ENCODE measurements at places on chromosomes 13 and 19.

DNA sequence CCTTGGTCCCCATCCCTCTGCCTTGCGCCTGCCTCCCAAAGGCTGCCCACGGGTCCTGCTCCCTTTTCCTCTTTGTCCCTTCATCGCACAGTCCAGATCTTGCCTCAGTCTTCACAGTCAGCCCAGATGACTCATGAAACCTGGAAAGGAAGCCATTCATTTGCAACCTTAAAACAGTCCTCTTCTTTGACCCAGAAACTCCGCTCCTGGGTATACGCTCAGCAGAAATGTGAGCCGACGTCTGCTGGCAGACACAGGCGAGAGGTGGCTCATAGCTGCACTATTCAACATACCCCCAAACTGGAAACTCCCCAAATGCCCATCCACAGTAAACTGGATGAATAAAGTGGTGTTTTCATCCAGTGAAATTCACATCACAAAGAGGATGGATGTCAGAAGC lies 13.6 kb upstream of the PEPD start:
- no peak for DNase-seq

DNA sequence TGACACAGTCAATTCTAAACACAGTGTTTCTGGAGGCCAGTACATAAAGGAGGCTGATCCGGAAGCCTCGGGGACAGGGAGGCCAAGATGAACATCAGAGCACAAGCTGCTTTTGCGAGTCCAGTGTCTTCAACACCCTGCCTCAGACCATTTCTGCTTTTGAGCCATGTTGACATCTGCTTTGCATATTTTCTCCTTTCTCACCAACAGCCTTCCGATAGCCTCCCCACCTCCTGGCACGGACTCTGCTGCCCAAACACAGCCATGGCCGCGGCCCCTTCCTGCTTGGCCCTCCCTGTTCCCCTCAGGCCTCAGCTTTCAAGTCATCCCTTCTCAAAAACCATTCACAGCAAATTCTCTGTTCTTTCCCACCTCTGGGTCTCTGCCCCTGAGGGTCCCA lies 3.6 kb downstream of the LRRC25 start:
- no peak for DNase-seq

GRCh38 chr19:41328842-41329225 lies 18.9 kb downstream of the CCDC97 start:
- no peak for DNase-seq

DNA sequence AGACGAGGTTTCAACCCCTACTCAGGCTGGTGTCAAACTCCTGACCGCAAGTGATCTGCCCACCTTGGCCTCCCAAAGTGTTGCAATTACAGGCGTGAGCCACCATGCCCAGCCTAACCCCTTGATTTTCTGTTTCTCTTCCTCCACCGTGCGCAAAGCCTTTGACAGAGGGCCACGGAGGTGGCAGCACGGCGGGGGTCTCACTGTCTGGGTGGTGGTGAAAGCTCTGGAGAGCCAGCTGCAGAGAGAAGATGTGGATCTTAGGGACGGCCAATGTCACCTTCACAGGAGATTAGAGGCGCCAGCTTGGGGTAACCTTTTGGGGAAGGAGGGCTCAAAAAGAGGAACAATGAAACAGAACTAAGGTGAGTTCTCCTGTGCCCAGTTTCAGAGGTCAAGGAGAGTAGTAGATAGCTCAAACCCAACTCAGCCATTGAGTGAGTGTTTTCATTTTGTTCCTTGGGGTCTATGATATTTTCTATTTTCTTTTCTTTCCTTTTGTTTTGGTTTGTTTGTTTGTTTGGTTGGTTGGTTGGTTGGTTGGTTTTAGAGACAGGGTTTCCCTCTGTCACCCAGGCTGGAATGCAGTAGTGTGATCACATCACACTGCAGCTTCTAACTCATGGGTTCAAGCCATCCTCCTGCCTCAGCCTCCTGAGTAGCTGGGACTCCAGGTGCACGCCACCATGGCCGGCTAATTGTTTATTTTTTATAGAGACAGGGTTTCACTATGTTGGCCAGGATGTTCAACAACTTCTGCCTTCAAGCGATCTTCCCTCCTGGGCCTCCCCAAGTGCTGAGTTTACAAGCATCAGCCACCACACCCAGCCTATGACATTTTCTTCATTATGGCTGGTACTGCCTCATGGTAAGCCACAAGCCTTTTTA lies 37.7 kb downstream of the GPR42 start:
- DNase-seq, result no peak

DNA sequence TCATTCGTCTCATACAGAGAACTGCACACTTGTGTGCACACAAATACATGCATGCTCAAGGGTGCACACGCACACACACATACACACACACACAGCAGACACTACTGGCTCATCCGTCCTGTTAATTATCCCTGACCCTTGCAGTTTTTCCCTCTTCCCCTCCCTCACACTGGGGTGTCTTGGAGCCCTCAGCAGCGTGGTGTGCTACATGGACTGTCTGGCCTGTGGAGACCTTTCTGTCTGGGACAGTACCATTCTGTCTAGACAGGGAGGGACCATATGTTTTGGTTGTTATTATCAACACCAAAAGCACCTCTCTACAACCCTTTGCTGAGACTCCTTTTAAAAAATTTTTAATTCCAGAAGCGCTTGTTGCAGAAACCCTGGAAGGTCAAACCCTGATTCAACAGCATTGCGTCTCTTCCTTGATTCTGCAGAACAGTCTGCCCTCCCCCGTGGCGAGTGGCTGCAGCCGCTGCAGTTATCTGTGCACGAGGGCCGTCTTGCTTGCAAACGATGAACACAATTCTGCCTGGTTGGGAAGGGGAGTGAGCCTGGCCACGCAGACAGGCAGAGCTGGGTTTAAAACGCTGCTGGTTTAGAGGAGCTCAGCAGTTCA lies 374.0 kb downstream of the IRS2 start:
- no peak for DNase-seq

GRCh38 chr13:24176351-24177101 lies 16.0 kb downstream of the SPATA13 start:
- DNase-seq, result no peak

GRCh38 chr19:18608805-18609716 lies 2.5 kb upstream of the CRLF1 start:
- no peak for DNase-seq

GRCh38 chr13:77863144-77863543 lies 55.5 kb downstream of the EDNRB start:
- DNase-seq, result no peak

- DNase-seq, result no peak
Measured at GRCh38 chr19:12782174-12782423, 6.7 kb upstream of the HOOK2 start.

DNA sequence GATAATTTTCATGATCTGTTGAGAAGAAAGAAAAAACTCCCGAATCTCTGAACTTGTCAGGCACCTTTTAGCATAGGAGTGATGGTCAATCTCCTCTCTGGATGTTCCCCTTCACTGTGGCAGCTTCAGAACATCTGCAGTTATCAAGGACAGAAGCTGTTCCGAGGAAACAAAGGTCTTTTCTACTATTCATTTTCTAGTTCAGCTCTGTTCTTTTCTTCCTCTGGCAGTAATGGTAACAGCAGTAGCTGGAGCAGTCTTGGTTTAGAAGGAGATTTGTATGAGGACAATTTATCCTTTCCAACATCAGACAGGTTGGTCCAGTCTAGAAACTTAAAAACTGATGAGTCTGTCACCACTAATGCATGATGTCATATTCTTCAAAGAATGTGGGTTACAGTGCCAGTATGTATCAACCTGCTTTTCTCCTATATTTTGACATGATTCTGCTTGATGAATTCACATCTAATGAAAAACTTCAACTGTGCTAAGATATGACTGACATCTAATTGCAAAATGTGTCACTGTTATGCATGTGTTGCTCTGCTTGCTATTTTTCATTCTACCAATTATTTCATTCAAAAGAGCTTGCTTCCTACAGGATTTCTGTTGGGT lies 41.0 kb downstream of the AKAP11 start:
- DNase-seq, result no peak

- no peak for DNase-seq
Measured at GRCh38 chr13:111139873-111140561, 24.9 kb downstream of the ARHGEF7 start.

GRCh38 chr19:49324801-49325576 lies at the start of gene SLC6A16:
SLC6A16 (minus strand) TSS chr19:49325191; CDS start chr19:49311347, 13,844 bp downstream.
- DNase-seq, result no peak

DNA sequence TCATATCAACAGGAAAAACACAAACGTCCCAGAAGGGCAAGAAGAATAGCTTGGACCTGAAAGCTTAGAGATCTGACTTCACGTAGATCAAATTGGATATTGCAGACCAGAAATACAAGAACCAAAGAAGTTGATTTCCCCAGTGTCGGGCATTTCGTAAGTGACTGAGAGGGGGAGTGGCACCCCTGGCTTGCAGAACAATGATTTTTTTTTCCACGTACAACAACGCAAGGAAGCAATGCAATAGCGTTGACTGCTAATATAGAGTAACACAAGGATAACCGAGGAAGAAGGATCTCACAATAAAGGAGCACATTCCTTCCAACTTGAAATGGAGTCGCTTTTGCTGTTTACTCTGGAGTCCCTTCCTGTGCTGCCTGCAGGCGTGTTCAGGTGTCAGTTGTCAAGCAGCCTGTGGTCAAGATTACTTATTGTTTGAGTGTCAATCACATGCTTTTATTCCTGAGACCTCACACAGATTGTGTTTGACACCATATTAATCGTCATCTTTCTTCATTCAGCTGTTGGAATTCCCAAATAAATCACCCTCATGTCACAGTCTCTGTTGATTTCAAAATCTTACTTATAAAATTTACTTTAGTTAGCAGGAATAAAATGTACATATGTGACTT lies 139.4 kb downstream of the FREM2 start:
- DNase-seq, result no peak

- no peak for DNase-seq
Measured at GRCh38 chr19:46499692-46500091, 4.0 kb upstream of the PNMA8B start.

Data from activated CD8-positive, alpha-beta memory T cell treated with anti-CD3 and anti-CD28 coated beads, Interleukin-2, amount 50 U/mL, for 4 hours (primary cell).